ENCODE measurements at places on chromosomes 4 and X. TPM values are rescaled to one million over a fixed set of nuclear protein-coding genes. Genes with fewer than 3 reads are reported as not detected.

- DNase-seq, result peak; percentile 54
Measured at GRCh38 chrX:154436983-154437752, at the start of gene GDI1. Gene GDI1 (plus strand): TSS chrX:154437154. CDS start chrX:154437255, 101 bp downstream.

DNA sequence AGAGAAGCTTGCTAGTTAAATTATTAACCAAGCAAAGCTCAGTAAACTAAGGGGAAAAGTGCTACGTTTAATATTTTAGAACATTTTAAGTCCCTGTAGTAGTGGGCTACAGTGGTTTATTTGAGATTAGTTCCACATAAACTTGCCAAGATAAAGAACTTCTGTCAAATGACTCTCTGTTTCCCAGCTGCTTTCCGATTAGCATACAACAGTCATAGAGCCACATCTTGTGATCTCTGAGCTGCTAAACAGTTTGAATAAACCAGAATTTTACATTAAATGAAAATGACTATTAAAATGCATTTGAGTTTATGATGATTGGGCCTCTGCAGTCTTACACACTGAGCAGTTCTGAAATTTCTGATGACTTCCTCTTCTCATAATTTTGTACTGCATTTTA, 568.5 kb downstream of the IQCM start:
- no peak for DNase-seq

DNA sequence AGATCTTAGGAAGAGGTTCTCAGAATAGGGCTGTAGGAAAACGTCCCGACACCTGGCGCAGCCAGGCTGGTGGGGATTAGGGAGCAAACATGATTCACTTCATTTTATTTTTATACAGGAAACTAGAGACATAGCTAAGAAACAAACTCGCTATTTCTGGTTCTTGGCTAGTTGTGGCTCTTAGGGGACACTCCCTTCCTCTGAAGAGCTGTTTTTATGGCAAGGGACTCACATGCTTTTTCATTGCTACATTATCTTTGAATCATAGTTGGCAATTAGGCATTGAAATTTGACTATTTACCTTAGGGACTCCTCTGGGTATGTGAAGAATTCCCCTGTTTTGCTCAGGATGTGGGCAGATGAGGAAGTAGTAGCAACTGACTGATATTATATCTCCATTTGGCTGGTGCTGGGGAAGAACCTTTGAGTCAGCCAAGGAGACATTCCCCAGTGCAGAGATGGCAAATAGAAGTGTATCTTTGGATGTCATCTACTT, 174.5 kb downstream of the SMIM20 start:
- peak; percentile 42 for DNase-seq

DNA sequence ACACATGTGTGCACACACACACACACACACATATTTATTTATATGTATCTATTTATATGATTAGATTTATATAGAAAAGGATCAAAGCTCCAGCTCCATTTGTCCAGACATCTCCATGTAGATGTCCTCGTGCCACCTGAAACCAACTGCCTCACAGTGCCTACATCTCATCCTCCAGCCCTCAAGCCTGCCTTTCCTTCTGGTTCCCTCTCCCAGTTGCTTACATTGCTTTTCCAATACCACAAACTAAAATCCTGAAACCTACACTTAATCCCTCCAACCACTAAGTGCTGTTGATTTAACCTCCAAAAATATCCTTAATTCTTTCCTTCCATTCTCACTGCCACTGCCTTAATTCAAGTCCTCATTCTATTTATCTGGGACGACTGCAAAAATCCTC, 51.4 kb downstream of the STBD1 start:
- no peak for DNase-seq

GRCh38 chrX:124392794-124393193, 46.4 kb downstream of the SH2D1A start:
- no peak for DNase-seq

DNA sequence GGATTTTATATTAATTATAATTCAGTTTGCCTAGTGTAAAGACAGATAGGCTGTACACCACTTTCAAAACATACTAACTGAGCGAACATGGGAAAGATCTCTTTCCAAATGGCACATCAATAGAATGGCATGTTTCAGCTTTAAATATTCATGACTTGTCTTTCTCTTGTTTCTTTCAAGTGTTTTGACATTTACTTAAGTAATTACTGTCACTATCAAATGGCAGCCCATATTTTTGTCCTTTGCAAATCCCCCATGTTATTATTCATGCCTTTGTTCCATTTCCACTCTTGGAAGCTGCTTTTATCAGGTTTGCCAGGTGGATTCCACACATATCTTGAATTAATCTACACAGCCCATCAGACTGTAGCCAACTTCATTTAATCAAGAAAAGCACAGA, 89.2 kb upstream of the GLRA2 start:
- DNase-seq, result no peak

GRCh38 chr4:189113389-189113888, 827.2 kb upstream of the FRG1 start:
- no peak for DNase-seq

- DNase-seq, result no peak
Measured at GRCh38 chrX:106726485-106727437, at the start of gene RNF128. Gene RNF128 (plus strand): TSS chrX:106726701. CDS start chrX:106726914, 213 bp downstream.

DNA sequence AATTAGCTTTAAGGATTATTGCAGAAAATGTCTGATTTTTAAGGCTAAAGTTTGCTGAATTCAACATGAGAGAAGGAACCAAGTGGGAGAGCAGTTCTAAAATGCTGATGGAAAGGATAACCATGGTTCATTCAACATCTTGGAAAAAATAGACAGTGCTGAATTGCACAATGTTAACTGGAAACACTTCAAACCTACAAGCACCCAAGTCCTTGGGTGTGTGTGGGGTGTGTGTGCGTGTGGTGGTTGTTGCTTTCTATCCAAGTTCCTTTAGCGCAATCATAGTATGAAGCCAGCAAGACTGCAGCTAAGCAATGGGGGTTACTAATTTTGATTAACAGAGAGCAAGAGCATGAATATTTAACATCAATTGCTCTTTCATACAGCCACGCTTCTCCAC, 29.3 kb upstream of the SCOC start:
- DNase-seq, result no peak

DNA sequence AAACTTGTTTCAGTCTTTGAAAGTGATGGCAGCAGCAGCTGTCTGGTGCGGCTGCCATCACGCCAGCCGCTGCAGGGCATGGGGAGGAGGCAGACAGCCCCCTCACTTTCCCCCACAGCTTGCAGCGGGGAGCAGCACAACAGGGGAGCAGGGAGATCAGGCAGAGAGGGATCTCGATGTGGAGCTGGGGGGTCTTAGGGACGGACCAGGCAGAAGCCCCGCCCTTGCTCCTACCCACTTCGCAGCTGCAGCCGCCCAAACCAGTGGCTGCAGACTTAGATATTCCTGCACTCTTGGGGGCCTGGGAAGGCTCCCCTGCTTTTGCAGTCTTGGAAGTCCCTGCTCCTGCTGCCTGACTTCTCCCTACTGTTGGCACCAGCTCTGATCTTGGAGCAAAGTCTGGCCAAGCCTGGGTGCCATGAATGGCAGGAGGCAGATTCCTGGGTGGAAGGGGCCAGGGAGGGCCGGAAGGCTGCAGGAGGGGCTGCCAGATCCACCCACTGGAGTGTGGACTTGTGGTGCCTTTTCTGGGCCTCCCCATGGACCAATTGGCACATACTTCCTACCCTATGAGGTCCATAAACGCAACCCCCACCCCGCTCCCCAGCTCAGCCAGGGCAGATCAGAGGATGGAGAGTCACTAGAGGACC, 14.0 kb upstream of the MFAP3L start:
- no peak for DNase-seq

DNA sequence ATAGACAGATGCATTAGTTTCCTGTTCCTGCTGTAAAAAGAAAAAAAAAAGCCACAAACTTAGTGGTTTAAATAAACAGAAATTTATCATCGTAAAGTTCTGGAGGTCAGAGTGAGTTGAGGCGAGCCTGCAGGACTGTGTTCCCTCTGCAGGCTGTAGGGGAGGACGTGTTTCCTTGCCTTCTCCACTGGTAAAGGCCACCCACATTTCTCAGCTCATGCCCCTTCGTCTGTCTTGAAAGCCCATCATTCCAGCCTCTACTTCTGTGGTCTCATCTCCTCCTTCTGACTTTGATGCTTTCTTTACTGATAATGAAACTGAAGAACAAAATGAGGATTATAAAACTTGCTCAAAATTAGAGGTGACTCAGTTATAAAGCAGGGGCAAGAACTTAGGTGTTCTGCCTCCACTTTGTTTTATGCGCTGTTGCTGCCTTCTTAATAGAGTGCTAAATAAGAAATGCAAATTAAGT, 143.0 kb downstream of the STIM2 start:
- DNase-seq, result peak; percentile 78

- no peak for DNase-seq
Measured at GRCh38 chrX:46327566-46328115, 217.6 kb downstream of the ZNF674 start.

GRCh38 chrX:101117701-101118100, 19.7 kb downstream of the CENPI start:
- peak; percentile 35 for DNase-seq

- DNase-seq, result no peak
Measured at GRCh38 chrX:13693341-13693961, 4.5 kb downstream of the RAB9A start.

GRCh38 chrX:12308420-12308819, 170.1 kb downstream of the FRMPD4 start:
- no peak for DNase-seq

DNA sequence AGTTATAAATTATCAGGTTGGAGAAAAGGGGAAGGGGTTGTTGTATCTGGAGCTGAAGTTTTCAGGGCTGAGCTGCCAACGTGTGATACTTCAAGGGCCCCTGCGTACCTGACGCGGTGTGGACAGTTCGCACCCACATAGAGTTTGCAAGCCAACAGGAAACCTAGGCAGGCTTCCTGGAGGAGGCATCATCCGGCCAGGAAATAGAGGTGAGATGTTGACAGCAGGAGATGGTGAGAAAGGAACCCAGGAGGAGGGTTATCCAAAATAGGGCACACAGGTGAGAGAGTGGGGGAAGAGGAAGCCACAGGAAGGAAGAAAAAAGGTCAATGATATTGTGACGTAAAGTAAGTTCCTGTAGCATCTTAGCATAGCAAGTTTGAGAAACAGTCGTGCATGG, 127.2 kb downstream of the DHRSX start:
- no peak for DNase-seq

- no peak for DNase-seq
Measured at GRCh38 chrX:20019672-20020365, 29.0 kb upstream of the BCLAF3 start.

DNA sequence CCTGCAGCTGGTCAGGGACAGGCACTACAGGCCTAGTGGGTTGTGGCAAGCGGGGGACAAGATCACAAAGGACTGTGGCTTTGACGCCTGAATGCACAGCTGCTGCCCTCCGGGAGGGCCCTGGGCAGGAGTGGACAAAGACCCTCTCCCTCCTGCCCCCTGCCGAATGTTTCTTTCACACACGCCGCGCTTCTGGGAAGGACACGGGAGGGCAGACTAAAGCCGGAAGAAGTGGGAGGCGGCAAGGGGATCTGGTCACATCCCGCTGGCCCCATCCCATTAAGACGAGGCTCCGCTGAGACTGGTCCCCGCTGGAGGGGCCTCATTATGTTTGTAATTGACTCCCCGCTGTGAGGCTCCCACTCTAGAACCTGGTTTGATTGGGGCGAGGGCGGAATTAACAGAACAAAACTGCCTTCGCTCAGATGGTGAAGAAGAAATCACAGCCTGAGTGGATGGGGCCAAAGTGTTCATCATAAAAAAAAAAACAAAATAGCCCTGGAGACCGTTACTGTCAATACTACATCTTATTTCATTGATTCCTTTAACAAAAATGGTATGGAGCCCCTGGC, 37.8 kb upstream of the PSAPL1 start:
- DNase-seq, result no peak

GRCh38 chr4:34181311-34181841, 2062.9 kb downstream of the ARAP2 start:
- DNase-seq, result peak; percentile 91

GRCh38 chrX:14064626-14065432, 35.1 kb upstream of the GEMIN8 start:
- DNase-seq, result peak; percentile 56

DNA sequence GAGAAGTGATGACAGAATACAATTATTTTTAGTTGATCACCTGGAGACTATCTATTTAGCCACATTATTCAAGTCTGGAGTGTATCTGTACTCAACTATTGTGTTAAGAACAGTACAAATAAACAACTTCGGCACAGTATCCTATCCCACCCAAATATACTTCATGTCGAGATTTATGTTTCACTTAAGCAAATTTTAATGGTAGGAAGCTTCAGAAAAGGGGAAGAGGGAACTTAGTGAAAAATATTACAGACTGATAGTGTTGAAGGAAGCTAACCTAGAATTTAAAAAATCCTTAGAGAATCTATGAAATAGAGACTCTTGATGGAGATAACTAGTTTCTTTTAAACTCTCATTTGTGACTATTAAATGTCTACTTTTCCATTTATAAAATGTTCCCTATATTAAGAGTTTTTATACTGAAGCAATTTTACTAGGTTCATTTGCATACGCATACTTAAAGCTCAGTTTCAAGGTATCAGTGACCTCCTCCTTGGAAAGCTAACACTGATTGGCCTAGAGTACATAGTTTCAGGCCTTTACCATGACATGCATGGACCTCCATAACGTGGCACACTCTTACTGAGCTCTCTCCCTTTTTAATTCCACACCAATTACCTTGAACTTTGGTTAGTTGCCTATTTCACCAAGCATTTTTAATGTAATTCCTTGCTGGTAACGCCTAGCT, 197.7 kb downstream of the CAMK2D start:
- DNase-seq, result no peak

DNA sequence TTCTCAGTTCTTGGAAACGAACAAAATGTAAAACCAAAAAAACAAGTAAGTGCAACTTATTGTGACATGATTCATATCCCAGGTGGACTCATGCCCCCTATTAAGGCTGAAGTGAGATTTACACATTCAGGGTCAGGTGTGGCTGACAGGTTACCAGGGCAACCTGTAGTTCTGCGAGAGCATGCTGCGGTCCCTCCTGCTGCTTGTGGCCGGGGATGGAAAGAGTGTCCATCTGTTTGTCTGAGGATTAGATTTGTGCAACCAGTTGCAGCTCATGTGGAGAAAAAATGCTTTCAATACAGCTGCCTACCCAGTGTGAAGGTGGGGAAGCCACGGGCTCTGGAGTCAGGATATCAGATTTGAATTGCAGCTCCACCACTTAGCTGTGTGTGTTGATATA, 78.8 kb downstream of the FAM184B start:
- DNase-seq, result no peak

GRCh38 chr4:62324215-62324614, 1124.1 kb downstream of the ADGRL3 start:
- no peak for DNase-seq

DNA sequence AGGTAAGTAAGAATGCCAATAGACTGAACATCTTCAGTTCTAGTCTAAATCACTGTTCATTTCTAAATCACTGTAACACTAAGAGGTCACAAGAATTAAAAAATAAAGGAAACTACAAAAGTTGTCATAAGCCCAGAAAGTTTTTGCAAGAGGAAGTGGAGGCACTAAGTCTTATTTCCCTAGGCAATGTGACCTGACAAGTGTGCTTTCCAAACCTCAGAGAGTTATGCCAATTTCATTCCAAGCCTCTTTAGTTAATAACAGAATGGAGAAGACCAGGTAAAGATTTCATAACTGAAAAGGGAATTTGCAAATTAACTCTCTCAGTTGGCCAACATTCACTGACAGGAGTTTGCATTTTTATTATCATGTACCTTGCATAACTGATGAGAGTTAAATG, 40.5 kb downstream of the BBS12 start:
- no peak for DNase-seq

The ADH6 gene
- total RNA-seq, result under 0.01 TPM

The FRG2 gene
- not detected for total RNA-seq

The FRAS1 gene
- total RNA-seq, result 1.3 TPM

The OPHN1 gene
- total RNA-seq, result 9.0 TPM

The DGKK gene
- total RNA-seq, result not detected

The NSDHL gene
- total RNA-seq, result 23.8 TPM

Measured in fibroblast of villous mesenchyme (primary cell).